ENCODE measurements at places on chromosomes 6 and 20.

DNA sequence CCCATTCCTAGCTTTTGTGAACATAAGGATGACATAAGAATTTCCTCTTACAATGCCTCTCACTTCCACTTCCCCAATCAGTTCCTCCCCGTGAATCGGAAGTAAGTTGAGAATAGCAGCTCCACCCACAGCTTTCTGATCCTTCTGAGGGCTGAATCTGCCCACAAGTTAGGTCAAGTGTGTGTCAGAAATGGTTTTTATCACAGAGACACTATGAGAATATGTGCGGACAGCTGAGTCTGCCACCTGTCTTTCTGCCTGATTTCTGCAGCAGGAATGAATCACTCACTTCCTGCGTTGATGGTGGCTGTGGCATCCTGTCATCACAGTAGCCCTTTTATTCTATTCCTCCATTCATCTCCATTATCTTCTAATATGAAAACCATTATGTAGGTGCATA lies 70.2 kb downstream of the RIN2 start:
- H3K27ac ChIP-seq, result no peak overlapping the region
- H3K36me3 ChIP-seq, result no peaks in the 10 kb centered on the region
- peaks cover 6% of the 10 kb centered on the region for H3K4me1 ChIP-seq
- no peak for DNase-seq
- H3K4me3 ChIP-seq, result no peak overlapping the region
- H3K27me3 ChIP-seq, result peaks cover 11% of the 10 kb centered on the region

GRCh38 chr20:57964011-57964862 lies 254.4 kb upstream of the PMEPA1 start:
- H3K4me3 ChIP-seq, result no peak overlapping the region
- H3K4me1 ChIP-seq, result no peaks in the 10 kb centered on the region
- H3K27me3 ChIP-seq, result no peaks in the 10 kb centered on the region
- H3K27ac ChIP-seq, result no peak overlapping the region
- no peaks in the 10 kb centered on the region for H3K36me3 ChIP-seq

- no peaks in the 10 kb centered on the region for H3K36me3 ChIP-seq
- H3K4me1 ChIP-seq, result no peaks in the 10 kb centered on the region
- H3K4me3 ChIP-seq, result no peak overlapping the region
- H3K27me3 ChIP-seq, result no peaks in the 10 kb centered on the region
These were observed 84.0 kb downstream of the DTNBP1 start for GRCh38 chr6:15578716-15579391.

- H3K27ac ChIP-seq, result no peak overlapping the region
- peaks cover 66% of the 10 kb centered on the region for H3K27me3 ChIP-seq
- no peak for DNase-seq
- no peaks in the 10 kb centered on the region for H3K36me3 ChIP-seq
- H3K4me1 ChIP-seq, result no peaks in the 10 kb centered on the region
These were observed 25.6 kb downstream of the COL20A1 start for GRCh38 chr20:63318391-63319163.

DNA sequence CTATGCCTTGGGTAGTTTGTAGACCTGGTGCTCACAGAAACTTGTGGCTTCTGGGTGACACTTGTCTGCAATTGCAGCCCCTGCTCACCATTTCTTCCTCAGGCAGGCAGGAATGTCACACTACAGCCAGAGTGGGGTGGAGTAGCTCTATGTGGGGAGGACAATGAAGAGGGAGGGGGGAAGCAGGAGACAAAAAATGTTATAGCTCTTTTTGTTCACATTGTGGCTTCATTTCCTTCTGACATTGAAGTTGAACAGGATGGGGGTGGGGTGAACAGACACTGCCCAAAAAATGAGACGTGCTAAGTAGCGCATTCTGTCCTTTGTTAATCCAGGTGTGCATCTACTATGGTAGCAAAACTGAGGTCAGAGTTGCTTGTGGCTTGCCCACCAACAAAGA lies at the start of gene THEMIS:
Gene THEMIS, minus strand, starts transcription at position 124 of the 400 bp plus-strand sequence. CDS start 126 bp downstream, outside the sequence.
- peaks cover 24% of the 10 kb centered on the region for H3K4me1 ChIP-seq
- peak; percentile 39 for DNase-seq
- no peaks in the 10 kb centered on the region for H3K36me3 ChIP-seq
- H3K4me3 ChIP-seq, result peak within 1 kb of the TSS; percentile 58
- no peaks in the 10 kb centered on the region for H3K27me3 ChIP-seq
- H3K27ac ChIP-seq, result peak within 1 kb of the TSS; percentile 64

DNA sequence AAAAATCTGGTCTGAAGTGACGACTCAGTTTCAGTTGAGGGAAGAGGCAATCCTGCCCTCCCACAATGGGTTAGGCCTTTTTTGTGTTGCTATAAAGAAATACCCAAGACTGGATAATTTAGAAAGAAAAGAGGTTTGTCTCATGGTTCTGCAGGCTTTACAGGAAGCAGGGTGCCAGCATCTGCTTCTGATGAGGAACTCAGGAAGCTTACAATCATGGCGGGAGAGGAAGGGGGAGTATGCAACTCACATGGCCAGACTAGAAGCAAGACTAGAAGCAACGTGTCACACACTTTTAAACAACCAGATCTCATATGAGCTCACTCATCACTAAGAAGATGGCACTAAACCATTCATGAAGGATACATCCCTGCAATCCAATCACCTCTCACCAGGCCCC lies 529.3 kb downstream of the KIF16B start:
- no peak overlapping the region for H3K27ac ChIP-seq
- no peaks in the 10 kb centered on the region for H3K27me3 ChIP-seq
- H3K4me1 ChIP-seq, result no peaks in the 10 kb centered on the region
- DNase-seq, result no peak
- no peaks in the 10 kb centered on the region for H3K36me3 ChIP-seq

GRCh38 chr6:48183178-48183577 lies 72.2 kb upstream of the PTCHD4 start:
- no peak overlapping the region for H3K27ac ChIP-seq
- DNase-seq, result no peak
- H3K36me3 ChIP-seq, result no peaks in the 10 kb centered on the region
- H3K4me3 ChIP-seq, result no peak overlapping the region
- H3K4me1 ChIP-seq, result no peaks in the 10 kb centered on the region

DNA sequence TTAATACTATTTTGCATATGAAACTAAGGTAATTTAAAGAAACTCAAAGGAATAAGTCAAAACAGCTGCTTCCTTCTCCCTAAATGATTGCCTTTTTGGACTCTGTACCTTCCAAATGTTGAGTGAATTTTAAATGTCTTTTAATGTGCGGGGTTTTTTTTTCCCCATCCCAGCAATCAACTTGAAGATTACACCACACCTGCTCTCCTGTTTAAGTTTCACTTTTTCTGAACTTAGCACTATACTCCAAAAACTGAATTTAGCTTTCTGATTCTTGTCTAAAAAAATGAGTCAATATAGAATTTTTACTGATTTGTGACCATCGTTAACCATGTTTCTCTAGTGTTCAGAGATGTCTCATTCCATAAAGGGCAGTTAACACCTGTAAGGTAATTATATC lies 220.8 kb upstream of the THEMIS start:
- no peaks in the 10 kb centered on the region for H3K4me1 ChIP-seq
- no peak for DNase-seq
- H3K36me3 ChIP-seq, result no peaks in the 10 kb centered on the region
- no peaks in the 10 kb centered on the region for H3K27me3 ChIP-seq
- H3K27ac ChIP-seq, result no peak overlapping the region

DNA sequence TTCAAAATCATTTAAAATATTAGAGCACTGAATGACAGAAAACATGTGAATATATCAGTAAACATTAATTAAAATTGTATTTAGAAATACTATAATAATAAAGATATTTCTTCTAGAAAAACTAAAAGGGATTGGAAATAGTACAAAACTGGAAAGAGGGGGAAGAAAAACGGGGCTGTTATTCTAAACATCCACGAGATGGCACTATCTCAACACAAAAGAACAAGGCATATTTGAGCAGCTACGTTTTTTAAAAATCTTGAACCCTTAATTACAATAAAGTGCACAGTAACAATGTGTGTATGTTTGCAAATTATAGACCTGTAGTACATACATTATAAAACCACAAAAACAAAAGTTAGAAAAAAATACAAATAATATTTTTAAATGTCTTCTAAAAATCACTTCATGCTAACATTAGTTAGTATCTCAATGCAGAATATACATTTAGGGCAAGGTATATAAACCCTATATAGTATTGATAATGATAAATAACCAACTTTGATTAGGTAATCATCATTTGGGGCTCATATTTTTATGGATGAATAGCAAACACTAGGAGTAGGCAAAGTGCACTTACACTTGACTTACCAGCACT lies 42.5 kb upstream of the PNISR start:
- no peak overlapping the region for H3K4me3 ChIP-seq
- DNase-seq, result no peak
- H3K36me3 ChIP-seq, result no peaks in the 10 kb centered on the region
- no peaks in the 10 kb centered on the region for H3K27me3 ChIP-seq

DNA sequence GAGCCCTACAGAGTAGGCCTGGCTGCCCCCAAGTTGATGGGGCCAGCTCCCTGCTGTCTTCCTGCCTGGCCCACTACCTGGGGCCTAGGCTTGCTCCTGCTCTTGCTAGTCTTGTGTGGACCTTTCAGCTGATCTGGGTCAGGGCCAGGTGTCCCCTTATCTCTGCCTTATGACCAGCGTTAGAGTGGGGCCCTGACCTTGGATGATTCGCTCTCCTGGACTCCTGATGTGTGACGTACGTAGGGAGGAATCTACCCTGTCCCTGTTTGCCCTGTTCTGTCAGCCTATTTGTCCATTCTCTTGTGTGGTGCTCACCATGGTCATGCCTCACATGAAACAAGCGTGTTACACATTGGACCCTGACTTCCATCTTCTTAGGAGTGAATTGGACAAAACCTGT lies 571.8 kb downstream of the QKI start:
- H3K4me1 ChIP-seq, result no peaks in the 10 kb centered on the region
- no peaks in the 10 kb centered on the region for H3K36me3 ChIP-seq
- H3K27me3 ChIP-seq, result peaks cover 9% of the 10 kb centered on the region
- no peak overlapping the region for H3K27ac ChIP-seq
- no peak for DNase-seq

DNA sequence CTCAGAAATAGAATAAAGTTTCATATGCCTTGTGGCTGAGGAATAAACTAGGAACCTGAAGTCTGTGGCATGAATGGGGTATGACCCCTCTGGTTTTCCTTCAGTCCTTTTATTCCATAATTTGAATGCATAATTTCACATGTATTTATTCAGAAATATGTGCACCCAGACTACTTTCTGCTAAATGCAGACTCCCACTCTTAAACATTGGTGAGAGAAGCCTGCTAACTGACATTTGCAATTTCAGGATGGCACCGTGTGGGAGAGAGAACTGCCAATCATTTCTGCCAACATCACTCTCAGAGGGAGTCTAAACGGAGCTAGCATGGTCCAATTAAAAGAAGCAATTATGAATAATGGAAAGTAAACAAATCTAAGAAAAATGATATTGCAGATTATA lies 141.3 kb downstream of the ADGRB3 start:
- no peaks in the 10 kb centered on the region for H3K27me3 ChIP-seq
- H3K36me3 ChIP-seq, result no peaks in the 10 kb centered on the region
- no peak overlapping the region for H3K27ac ChIP-seq
- H3K4me3 ChIP-seq, result no peak overlapping the region

DNA sequence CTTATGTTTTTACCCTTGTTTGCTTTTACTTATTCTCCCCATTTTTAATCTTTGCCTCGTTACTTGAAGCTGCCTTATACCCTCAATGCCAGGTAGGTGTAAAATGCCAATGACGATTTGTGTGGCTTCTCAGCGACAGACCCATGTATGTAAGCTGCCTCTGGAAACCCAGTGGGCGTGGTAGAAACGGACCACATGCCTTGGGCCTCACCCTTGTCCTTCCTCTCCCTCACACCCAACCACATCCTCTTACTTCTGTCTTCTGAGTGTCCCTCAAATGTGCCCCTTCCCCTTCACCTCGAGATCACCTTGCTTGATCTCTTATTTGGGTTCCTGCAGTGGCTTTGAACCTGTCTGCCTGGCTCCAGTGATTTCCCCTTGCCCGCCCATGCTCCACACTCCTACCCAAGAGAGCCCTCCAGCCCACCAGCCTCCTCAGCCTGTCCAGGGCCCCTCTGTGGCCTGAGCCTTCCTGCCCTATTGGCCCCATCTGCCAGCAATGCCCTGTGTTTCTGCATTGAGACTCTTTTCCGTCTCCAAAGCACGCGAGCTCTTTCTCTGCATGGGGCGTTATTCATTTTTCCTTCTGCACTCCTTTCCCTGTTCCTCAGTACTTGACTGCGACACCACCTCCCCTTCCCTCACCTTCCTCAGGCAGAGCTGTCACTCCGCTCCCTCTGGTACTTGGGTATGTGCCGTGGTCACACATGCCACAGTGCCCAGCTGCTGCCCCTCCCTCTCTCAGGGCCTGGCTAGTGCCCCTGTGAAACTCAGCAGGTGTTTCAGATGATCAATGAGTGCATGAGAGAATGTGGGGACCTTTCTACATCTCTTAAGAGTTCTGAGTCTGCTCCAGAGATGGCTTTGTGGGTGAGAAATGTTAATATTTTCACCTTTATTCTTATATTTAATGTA lies 115.4 kb downstream of the SLX4IP start:
- no peaks in the 10 kb centered on the region for H3K27me3 ChIP-seq
- H3K4me1 ChIP-seq, result peaks cover 11% of the 10 kb centered on the region
- no peak for DNase-seq

DNA sequence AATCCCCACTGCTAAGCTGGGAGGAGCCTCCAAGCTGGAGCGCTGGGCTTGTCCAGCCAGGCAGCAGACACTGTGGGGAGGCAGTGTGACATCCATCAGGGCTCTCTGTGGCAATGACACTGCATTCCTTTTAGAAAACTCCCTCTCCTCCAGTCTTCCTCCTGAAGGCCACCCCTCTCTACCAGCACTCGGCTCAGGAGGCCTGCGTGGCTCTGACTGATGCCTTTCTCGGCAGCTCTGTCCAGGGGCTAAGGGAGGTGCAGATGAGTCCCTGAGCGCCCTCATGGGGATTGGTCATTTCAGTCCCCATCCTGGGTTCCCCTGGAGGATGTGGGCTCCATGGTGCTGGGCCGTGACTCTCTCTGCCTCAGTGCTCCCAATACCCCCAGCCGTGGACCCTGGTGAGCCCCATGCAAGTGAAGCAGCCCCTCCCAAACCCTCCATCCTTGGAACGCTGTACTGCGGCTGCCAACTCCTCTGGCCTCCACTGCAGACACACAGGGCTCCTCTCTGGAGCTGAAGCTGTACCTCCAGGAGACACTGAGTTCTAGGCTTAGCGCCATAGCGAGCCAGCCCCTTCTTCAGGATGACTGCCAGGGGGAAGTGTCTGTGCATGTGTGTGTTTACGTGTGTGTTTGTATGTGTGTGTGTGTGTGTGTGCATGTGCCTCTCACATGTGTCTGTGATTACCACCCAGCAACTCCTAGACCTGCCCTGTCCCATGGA lies 209.6 kb downstream of the ERMARD start:
- no peak overlapping the region for H3K27ac ChIP-seq
- no peak for DNase-seq
- no peaks in the 10 kb centered on the region for H3K36me3 ChIP-seq
- peaks cover 40% of the 10 kb centered on the region for H3K27me3 ChIP-seq
- no peak overlapping the region for H3K4me3 ChIP-seq

All from T-cell (primary cell).